Fibroblast of the conjunctiva (primary cell): ENCODE measurements at places on chromosomes 5 and 9.

DNA sequence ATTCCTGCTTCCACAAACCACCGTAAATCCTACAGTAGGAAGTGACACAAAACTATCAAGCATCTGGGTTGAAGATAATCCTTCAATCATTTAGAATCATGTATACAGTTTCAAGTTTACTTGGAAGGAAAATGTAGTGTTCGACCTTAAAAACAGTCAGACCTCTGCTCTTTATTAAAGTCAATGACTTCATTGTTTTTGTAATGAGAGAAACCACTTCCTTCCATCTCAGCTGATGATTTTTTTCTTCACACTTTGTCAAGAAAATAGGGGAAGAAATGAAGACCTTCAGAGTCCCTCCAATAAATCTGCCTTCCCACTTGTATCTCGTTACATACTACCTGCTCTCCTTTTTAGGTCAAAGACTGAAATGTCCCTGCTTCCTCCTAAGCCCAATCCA is 30.1 kb downstream of the TUSC1 start:
- no peak for DNase-seq

DNA sequence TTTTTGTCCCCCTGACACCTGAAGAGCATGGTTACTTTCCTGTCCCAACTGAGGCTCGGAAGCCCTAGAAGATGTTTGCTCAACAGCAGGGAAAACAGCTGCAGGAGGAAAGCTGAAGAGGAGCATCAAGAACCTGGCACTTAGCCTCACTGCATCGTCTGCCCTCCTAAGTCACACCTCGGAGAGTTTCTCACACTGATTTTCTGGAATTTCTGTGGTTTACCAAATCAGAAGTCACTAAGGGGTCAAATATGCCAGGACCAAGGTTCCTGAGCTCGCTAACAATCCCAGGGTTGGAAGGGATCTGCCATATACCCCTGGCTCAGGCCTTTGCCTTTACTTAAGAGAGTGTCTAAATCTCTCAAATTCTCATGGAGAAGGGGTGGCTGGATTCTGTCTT is 5.3 kb downstream of the IL12B start:
- no peak for DNase-seq

DNA sequence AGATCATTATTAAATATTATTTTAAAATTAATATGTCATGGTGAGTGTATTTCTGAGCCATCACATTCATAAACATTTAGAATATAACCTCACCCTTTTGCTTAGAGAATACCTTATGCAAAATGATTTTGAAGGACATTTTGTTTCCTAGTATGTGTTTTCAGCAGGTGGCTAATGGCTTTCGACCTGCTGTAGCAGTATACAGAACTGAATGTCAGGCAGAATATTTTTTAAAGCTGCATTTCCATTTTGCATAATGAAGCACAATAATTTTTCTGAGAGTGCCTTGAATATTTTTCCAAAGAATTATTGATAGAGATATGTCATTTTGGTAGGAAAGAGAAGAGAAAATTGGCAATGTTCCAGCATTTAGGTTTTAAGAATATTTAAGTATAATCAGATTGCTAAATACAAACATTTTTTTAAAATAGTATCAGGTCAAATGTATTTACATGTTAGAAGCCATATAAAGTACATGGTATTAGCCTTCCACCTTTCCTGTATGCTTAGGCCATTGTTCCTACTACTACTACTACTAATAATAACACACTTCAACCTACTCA is 42.3 kb downstream of the PAM start:
- no peak for DNase-seq

- DNase-seq = no peak
These were observed 94.4 kb downstream of the ANKH start for GRCh38 chr5:14777187-14777586.

DNA sequence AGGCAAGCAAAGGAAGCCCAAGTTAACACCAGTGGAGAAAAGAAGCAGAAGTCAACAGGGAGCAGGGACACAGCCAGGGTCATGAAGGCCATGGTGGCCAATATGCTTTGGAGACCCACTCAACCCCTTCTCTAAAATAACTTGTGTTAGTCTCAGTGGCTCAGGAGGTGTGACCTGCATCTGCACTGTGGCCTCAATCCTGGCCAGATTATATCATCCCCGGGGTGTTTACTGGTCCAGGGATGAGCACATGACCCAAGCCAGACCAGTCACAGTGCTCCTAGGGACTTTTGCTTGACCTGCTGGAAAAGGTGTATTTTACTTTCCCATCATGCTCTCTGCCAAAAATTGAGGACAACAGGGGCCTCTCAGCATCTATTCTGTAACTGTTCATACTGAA is 105.2 kb downstream of the DPYSL3 start:
- no peak for DNase-seq

GRCh38 chr5:68377733-68378132 is 162.2 kb downstream of the PIK3R1 start:
- no peak for DNase-seq

DNA sequence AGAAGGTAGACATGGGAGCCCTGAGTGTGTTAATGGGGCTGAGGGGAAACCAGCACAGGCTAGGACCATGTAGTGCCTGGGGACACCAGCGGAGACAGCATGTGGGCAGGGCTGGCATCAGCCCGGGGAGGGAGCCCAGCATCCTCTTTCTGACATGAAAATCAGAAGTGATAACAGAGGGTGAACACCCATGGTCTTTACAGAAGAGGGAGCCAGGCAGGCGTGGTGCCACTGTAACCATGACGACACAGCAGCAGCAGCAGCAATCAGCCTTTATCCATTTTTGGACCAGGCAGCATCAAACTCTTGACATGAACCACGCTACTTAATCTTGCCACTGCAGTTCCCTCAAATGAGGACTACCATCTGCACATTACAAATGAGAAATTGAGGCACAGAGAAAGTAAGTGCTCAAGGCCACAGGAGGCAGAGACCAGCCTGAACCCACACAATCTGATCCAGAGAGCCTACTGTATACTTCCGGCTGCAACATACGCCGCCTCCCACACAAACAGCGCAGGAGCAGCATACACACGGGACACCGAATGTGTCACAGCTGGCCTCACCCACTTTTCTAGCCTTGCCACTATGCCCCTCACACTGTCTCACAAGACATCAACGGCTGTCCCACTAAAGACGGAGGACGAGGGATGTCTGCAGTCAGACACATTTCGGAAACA is 23.8 kb downstream of the CAMSAP1 start:
- no peak for DNase-seq

- DNase-seq = no peak
These were observed 50.2 kb upstream of the DNAH5 start for GRCh38 chr5:13994621-13995253.

DNA sequence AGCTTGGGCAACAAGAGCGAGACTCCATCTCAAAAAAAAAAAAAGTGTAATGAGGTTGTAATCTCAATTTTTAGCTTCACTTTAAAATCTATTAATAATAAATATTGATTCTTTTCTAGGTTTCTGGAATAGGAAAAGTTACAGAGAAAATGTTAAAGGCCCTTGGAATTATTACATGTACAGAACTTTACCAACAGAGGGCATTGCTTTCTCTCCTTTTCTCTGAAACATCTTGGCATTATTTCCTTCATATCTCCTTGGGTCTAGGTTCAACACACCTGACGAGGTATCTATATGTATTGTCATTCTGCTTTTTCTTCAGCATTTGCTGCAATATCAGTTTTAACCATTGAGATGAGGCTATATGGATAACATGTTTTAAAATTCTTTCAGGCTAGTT is 26.6 kb upstream of the ANKDD1B start:
- DNase-seq = no peak

- peak; percentile 62 for DNase-seq
These were observed 133.4 kb downstream of the SLC1A3 start for GRCh38 chr5:36739751-36740221.

- DNase-seq = no peak
These were observed 141.5 kb downstream of the GABRG2 start for GRCh38 chr5:162209005-162209605.

- DNase-seq = no peak
These were observed 13.4 kb downstream of the PCSK5 start for GRCh38 chr9:75903785-75904360.

DNA sequence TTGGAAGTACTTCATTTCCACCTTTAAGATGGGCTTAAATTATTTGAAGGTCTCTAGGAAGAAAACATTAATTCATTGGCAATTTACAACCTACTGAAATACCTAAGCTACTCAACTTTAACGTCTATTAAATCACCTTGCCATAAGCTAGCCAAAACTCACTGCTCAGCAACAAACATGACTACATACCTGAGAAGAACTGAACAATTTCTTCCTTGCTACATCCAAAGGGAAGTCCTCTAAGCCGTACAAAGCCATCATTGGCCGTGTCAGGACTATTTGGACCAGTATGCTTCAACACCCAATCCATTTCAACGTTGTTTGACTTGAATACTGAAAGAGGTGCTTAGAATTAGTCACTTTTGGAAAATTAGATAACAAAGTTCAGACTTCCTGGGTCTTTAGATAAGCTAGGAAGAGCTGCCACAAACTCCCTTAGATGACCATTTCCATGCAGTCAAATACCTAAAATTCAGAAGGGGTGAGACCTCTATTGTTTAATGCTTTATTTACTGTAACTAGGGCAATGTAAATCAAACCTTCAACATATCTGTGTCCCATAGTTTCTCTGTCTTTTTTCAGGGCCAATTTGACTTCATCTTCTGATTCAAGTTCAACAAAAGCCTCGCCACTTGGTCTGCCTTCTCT is 2.6 kb downstream of the HNRNPH1 start:
- no peak for DNase-seq

- no peak for DNase-seq
These were observed 228.2 kb downstream of the PRR16 start for GRCh38 chr5:120692325-120692724.

DNA sequence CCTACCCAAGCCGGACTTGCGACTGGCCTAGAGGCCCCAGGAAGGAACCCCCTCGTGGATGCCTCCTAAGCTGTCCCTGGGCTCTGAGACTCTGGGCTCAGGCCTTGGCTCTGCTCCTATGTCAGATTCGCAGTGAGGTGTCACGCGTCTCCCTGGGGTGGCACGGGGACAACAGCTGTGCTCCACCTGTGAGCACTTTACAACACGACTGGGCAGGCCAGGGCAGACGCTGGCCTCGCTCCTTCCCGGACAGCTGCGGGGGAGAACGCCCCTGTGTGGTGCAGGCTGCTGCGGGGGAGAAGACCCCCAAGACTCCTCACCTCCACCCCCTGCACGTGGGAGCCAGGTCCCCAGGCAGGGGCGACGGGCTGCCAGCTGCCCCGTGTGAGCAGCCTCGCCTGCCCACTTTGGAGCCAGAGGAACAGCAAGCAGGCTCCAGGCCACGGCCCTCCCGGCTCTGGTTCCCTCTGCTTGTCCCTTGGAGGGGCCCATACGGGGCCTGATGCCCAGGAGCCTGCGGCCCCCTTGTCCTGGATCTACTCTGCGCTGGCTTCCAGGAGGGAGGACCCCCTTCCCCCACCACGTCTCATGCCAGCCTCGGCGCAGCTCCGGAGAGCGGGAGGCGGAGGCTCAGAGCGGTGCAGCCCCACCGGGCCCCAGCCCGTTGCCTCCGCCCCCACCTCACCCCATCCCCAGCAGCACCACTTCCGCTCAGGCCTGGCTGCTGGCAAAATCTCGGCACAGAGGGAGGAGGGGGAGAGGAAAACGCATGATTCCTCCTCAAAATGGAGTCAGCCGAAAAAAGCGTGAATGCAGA is 36.0 kb downstream of the SARDH start:
- peak; percentile 5 for DNase-seq

- no peak for DNase-seq
These were observed 103.5 kb upstream of the EQTN start for GRCh38 chr9:27400334-27400880.

DNA sequence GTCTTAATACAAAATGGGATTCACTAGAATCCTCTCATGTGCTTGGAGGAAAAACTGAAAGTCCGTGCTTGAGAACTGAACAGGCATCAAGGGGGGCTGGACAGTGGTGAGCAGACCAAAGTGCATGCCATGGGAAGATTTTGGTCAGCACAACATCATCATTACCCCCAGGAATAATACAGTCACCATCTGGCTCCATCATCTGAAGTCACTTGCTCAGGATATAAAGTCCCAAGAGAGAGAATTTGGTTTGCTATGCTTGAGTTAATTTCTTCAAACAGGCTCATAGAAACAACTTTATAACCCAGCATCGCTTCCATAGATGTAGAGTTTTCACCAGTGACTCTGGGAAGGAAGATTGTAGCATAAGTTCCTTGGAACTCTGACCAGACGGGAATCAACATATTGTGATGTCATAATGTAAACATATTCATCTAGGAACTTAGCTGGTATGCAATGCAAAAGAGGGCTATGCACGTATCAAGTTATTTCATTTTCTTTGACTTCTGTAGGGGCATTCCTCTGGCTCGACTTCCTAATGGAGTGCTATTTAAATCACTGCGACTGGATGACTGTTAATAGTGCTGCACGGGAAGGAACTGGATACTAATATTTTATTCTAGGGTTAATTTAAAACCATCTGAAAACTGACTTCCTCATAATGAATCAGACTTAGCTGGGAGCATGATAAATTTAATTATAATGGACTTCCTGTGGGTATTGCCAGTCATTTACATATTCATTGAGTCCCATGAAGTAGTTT is 145.2 kb downstream of the MTRR start:
- DNase-seq = no peak

- no peak for DNase-seq
These were observed 169.5 kb downstream of the TLR4 start for GRCh38 chr9:117873664-117874063.

DNA sequence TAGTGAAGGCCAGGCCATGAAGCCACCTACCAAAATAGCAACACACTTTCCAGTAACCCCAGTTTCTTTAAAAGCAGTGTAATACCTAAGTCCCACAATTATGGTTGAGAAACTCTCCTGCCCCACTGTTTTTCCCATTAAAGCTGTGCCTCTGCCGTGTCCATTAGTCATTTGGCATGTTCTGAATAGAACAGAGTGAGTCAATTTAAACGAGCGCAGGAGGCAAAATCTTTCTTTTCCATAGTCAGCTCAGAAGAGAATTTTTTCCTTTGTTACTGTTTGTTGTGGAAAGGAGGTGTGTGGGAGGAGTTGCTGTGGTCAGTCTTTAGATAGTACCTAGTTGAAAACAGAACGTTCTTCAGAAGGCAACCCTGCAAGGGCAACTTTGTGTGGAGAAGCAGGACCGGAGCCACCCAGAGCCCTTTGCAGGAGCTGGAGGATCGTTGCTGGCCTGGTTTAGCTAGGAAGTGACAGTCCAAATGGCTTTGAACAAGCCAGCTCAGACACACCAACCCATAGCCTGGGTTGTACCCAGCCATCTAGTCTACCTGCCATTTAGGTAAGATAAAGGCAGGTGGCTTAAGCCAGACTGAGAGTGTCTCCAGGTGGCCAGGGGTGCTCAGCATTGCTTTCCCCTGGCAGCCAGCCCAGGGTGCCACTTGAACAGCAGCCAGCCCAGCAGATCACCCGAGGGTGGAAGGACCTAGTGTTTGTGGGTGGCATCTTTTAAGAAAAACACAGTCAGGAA is 30.4 kb downstream of the GADD45G start:
- no peak for DNase-seq
